CD4-positive, alpha-beta T cell treated with Interferon gamma for 1 hour (primary cell): ENCODE measurements at places on chromosomes 6 and 20.
A peak's percentile ranks its signal among the peaks of the same experiment; 100 is the strongest.

DNA sequence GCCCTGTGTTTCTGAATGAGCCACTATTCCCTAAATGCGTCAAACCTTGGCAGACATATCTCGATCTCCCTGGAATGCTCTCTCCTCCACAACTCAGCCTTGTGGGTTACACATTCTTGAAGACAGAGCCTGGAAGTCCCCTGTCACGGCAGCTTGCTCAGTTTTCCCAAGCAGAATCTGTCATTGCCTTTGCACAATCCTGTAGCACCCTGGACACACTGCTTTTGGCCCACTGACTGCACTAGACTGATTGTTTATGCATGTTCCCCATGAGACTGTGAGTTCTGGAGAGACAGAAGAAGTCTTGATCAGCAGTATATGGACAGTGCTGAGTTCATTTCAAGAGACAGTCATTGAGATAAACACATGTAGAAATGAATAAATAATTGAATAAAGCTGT, 406.7 kb downstream of the CD83 start:
- no peak for DNase-seq

GRCh38 chr20:40082436-40082835, 606.6 kb downstream of the MAFB start:
- no peak for DNase-seq

GRCh38 chr20:47228654-47229053, 127.8 kb downstream of the ZMYND8 start:
- no peak for DNase-seq

GRCh38 chr6:37480951-37481534, 18.6 kb downstream of the CCDC167 start:
- DNase-seq = no peak

DNA sequence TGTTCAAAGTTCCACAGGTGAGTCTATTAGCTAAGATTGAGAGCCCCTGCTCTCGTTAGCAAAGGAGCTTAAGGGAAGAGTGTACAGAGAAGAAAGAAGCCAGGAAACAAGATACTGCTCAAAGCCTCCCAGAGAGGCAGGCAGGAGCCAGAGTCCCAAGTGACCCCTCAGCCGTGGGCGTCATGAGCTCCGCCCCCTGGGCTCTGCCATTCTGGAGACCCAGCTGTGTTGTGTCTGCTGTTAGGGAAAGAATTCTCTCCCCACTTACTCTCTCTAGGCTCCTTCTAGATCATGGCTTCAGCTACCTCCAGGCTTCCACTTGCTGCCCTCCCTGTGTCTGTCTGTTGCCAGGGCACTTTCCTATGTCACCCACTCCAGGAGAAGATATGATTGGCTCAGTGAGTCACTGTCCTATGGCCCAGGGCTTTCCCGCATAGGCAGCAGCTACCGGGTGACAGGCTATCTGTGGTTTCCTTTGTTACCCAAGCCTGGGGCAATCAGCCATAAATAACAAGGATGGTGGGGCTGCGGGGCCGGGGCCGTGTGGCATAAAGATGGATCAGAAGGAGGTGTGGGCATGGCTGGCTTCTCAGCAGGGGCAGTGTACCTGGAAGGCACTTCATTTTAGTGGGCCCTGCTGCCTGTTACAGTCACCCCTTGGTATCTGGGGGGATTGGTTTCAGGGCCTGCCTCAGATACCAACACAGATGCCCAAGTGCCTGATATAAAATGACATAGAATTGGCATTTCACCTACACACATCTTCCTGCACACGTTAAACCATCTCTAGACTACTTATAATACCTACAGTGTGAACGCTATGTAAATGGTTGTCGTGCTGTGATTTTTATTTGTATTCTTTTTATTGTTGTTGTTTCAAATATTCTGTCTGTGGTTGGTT, 118.9 kb downstream of the ARMC2 start:
- peak; percentile 75 for DNase-seq

- no peak for DNase-seq
These were observed 77.4 kb upstream of the SULF2 start for GRCh38 chr20:47862574-47863240.

- DNase-seq = no peak
These were observed 23.6 kb downstream of the NEDD9 start for GRCh38 chr6:11208854-11209253.

GRCh38 chr6:144158133-144158532, 7.8 kb downstream of the STX11 start:
- DNase-seq = no peak

DNA sequence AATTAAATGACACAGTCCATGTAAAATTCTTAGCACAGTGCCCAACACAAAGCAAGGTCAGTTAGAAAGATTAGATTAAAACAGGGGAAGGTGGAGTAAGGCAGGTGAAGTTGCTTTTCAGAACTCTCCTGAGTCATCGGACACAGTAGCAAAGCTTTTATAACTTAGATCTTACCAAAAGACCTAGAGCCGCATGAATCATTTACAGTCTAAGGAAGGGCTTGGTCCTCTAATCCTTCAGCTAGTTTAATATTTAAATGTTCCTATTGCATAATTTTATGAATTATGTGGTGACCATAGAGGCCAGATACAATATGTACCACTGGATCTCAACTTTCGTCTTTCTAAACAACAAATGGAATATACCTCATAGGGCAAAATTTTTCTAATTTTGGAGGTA, 202.1 kb upstream of the SNX9 start:
- DNase-seq = no peak

DNA sequence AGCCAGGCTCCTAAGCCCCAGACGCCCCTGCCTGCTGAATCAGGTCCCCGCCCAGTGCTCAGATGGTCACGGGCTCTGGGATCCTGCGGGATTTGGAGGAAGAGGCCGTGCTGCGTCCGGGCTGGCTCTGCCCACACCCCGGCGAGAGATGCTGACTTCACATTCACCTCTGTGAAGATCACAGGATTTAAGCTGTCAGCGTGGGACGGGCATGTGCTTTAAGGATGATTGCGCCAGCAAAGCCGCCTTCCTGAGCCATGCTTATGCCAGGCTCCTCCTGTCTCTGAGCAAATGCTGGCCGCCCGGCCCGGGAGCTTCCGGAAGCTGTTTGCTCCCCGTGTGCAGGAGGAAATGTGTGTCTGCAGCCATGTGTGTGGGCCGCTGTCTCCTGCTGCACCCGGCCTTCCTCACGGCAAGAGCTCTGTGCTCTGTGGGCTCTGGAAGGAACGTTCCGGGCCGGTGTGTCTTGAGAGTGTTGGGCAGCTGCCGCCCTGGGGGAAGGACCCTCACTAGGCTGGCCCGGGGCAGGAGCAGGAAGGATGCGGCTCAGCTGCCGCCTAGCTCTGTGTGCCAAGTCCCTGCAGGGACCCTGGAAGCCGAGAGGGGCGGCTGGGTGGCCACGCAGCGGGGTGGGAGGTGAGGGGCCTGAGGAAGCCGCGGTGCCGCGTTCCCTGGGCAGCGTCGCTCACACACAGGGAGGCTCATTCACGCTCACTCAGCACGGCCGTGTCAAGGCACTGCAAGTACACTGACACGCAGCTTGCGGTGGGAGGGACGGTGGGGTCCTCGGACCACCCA, 19.0 kb upstream of the BHLHE23 start:
- DNase-seq = no peak
